ENCODE measurements at places on chromosomes 5 and 9.

- peak; percentile 53 for DNase-seq
These were observed 25.4 kb downstream of the IRF1 start for GRCh38 chr5:132465059-132465707.

DNA sequence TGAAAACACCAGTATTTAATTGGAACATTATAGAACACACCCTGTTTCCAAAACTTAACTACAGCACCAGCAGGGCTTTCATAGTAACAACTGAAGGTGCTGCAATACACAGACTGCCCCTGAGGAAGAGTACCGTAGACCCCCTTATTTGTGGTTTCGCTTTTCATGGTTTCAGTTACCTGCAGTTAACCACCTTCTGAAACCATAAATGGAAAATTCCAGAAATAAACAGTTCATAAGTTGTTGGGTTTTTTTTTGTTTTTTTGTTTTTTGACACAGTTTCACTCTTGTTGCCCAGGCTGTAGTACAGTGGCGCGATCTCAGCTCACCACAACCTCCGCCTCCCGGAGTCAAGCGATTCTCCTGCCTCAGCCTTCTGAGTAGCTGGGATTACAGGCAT lies 9.5 kb upstream of the GLDC start:
- no peak for DNase-seq

GRCh38 chr9:137968235-137968634 lies 90.7 kb downstream of the CACNA1B start:
- peak; percentile 46 for DNase-seq

DNA sequence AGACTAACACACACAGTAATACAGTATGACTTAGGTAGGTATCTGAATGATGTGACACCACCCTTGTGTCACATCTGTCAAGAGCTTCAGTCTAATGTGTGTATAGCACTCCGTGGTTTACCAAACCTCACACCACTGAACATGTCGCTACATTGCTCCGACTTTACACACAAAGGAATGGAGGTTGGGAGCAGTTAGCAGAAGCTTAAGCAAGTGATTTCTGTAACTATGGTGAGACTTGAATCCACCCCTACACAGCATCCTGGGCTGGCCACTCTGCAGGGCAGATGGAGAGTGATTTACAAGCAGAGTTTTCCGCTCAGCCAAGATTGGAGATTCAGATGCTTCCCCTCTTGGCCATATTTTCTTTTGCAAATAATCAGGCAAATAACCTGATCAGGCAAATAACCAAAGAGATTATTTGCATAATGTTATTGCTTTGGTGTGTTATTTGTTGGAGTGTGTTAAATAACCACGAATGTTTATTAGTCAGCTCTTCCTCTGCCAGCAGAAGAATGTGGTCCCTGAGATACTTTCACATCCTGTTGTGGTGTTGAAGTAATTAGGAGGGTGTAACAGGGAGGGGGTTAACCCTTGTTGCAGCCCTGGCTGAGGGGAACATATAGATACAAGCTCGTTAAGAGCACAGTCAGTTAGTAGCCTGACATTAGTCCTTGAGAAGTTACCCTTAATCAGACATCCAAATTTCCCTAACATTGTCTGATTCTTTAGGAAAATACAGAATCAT lies 92.8 kb downstream of the SNX18 start:
- DNase-seq: no peak

DNA sequence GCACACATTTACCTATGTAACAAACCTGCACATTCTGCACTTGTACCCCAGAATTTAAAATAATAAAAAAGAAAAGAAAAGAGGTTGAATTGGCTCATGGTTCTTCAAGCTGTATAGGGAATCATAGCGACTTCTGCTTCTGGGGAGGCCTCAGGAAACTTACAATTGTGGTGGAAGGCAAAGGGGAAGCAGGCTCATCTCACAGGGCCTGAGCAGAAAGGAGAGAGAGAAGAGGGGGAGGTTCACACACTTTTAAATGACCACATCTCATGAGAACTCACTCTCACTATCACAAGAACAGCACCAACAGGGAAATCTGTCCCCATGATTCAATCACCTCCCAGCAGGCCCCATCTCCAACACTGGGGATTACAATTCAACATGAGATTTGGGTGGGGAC lies 214.6 kb downstream of the CDK5RAP2 start:
- DNase-seq: no peak

- peak; percentile 54 for DNase-seq
These were observed 8.7 kb upstream of the RANBP6 start for GRCh38 chr9:6024035-6024554.
